Activated CD4-positive, alpha-beta T cell treated with anti-CD3 and anti-CD28 coated beads for 4 hours (primary cell): ENCODE measurements at places on chromosomes 7 and 10.

DNA sequence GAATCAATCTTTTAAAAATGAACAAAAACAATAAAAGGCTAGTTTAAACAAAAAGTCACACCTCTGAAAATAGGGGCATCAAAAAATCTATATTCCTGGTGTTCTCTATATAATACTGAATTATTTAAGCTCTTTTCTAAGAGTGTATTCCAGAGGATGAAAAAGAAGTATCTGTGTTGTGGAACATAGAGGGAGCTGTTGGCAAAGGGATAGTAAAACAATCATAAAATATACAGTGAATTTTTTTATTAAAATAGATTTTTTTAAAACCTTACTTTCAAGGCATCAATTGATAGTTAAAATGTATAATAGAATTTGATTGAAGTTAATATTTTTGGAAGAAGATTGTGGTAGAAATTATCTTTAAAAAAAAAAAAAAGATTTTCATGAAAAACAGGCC, 1409.1 kb upstream of the CELF2 start:
- DNase-seq = no peak

GRCh38 chr7:5584096-5584495, 160.5 kb upstream of the TNRC18 start:
- DNase-seq = no peak

- DNase-seq = no peak
These were observed 3.0 kb downstream of the LRWD1 start for GRCh38 chr7:102467581-102468477.

DNA sequence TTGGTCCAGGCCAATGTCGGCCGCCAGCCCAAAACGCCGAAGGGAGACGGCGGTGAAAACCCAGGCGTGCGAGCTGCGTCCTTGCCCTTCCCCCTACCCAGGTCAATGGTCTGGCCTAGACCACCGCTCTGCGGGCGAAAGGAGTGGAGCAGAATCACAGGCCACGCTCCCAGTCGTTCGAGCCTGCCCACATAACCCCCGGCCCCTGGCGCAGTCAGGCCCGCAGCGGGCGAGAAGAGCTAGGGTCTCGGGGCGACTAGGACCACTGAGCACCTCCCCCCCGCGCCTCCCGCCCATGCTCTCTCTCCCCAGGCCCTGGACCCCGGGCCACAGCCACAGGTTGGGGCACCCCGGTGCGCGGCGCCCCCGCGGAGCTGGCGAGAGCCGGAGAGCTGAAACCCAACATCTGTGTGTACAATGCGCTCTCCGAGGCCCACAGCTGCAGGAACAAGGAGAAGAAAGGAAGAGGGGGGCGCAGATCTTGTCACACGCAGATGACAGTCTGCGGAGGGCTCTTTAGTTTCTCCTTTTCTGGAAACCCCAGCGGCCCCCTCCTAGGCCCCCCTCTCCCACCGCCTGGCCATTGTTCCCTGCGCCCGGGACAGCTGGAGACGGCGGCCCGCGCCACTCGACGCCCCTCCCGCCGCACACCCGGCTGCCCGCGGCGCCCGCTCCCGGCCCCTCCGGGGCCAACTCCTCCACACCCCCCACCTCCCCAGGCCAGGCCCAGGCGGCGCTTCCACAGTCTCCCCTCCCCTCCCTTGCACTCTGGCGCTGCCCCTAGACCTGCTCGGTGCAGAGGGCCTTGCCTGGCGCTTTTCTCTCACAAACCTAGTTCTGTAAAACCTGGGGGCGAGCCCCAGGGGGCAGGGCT, 355.0 kb downstream of the DNAJB6 start:
- DNase-seq = no peak

DNA sequence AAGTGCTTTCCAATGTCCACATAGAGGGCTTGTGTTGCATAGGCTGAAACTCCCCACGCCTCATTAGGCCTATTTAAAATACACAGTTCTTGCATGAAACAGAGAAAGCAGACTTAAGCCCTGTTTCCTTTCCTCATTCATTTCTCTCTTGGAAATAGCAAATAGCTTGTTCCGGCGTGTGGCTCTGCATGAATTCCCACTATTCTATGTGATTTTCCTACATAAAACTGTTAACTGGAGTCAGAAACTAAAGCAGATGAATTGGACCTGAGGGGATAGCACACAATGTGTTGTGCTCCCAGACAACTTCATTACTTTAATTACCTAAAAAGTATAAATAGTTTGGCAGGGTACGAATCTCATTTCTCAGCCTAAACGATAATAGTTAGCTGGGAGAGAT, 981.5 kb downstream of the SORCS1 start:
- no peak for DNase-seq

DNA sequence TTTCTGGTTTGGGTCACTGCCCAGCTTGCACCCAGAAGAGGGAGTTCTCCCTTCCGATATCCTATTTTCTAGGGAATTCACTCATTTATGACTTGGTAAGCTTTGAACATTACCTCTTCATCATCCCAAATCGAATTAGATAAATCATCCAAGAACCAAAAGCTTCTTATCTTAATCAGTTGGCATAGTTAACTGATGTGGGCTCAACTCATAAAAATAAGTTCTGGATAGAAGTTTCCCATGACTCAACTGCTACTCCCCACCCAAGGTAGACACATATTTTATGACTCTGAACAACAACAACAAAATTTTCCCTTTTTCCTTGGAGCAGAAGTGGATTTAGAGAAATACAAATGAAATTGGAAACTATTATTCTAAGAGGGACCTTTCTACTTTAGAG, 102.9 kb upstream of the CCDC6 start:
- DNase-seq = no peak

DNA sequence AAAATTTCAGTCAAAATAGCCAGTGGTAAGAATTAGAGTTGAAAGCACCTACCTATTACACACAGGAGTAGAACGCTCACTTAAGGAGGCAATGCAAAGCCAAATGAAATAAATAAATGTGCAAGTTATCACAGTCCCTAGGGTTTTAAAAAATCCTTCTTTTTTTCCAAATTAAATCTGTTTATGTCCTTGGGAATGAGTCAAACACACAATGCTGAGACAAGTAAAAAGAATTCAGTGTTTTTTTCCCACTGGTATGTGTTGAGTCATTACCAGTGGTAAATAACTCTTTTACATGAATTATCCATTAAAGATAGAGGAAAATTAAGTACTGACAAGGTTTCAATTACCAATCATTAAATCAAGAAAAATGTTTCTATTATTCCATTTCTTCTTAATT, 438.6 kb downstream of the TNS3 start:
- no peak for DNase-seq

GRCh38 chr10:48651293-48651692, 33.4 kb upstream of the WDFY4 start:
- DNase-seq = no peak

GRCh38 chr10:69819716-69820506, 18.2 kb downstream of the COL13A1 start:
- no peak for DNase-seq

DNA sequence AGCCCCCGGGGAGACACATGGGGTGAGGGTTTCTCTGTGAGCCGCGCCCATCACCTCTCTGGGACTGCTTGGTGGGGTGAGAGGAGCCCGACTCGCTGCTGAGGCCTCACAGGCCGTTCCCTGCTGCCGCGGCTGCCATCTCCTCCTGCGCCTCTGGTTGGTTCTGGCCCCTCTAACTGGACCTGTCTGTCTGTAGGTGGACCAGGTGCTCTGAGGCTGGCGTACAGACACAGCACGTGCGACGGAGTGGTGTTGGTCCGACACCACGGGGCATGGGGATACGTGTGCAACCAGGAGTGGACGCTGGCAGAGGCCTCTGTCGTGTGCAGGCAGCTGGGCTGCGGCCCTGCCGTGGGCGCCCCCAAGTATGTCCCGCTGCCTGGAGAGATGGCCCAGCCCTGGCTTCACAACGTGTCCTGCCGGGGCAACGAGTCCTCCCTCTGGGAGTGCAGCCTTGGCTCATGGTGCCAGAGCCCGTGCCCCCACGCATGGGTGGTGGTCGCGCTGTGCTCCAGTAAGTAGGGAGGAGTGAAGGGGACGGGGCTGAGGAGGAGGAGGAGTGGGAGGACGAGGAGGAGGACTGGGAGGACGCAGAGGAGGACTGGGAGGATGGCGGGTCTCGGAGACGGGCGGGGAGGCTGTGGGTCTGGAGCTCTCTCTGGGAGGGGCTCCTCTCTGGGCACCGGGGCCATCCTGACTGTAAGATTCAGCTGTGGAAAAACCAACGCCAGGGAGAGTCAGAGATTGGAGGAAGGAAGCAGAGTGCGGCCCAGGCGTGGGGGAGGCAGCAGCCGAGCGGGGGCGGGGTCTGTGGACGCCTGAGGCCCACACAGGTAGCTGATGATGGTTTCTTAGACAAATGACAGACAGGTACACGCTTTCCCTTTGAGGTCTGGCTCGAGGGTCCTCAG, 2.6 kb downstream of the SCART1 start:
- no peak for DNase-seq

GRCh38 chr7:35846816-35847412, 46.1 kb downstream of the SEPTIN7 start:
- DNase-seq = no peak

DNA sequence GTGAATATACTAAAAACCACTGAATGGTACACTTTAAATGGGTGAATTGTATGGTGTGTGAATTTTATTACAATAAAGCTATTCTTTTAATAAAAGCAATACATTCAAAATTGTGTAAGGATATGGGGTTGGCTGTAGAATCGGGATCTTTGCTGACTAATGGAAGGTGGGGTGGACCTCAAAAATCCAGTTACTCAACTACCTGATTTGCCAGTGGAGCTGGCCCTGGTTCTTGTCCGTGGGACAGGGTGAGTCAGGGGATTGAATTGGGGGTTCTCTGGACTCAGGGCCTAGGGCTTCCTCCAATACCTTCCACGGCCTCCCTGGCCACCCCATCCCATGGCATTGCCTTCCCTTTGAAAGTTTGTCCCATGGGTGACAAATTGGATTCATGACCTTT, 13.5 kb upstream of the RABGEF1 start:
- DNase-seq = no peak

- no peak for DNase-seq
These were observed 135.4 kb upstream of the FZD1 start for GRCh38 chr7:91128683-91129348.

GRCh38 chr10:96902731-96903358, 70.7 kb downstream of the LCOR start:
- DNase-seq = no peak

- DNase-seq = no peak
These were observed 175.0 kb upstream of the NPY start for GRCh38 chr7:24108906-24109376.

DNA sequence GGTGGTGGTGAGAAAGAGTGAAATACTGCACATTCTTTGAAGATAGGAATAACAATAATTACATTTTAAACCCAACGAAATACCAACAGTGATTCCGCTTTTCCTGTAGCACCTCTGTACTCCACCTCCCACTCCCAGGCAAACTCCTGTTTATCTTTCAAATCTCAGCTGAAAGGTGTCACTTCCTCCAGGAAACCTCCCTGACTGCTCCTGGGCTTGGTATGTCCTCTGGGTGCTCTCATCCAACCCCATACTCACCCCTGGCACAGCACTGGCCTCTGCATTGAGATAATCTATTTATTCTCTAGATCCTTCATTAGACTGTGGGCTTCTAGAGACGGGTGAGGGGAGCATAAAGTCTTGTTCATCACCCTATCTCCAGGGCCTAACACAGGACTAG, 148.0 kb downstream of the MYOF start:
- DNase-seq = no peak

GRCh38 chr7:135349746-135350145, 116.1 kb downstream of the STRA8 start:
- no peak for DNase-seq

- no peak for DNase-seq
These were observed 2.3 kb downstream of the ARHGAP22 start for GRCh38 chr10:48602401-48603135.

- no peak for DNase-seq
These were observed 44.4 kb downstream of the PFKFB3 start for GRCh38 chr10:6247041-6247712.

DNA sequence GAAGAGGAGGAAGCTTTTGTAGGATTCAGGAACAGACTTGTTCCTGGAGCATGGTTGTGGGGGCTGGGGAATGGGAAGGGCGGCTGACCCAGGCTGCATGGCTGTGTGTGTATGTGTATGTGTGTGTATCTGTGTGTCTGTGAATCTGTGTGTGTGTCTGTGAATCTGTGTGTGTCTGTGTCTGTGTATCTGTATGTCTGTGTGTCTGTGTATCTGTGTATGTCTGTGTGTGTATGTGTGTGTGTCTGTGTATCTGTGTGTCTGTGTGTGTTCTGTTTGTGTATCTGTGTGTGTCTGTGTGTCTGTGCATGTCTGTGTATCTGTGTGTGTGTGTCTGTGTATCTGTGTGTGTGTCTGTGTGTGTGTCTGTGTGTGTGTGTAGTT, 6.6 kb upstream of the STX1A start:
- no peak for DNase-seq

GRCh38 chr7:106045586-106045985, 66.5 kb downstream of the SYPL1 start:
- DNase-seq = no peak

DNA sequence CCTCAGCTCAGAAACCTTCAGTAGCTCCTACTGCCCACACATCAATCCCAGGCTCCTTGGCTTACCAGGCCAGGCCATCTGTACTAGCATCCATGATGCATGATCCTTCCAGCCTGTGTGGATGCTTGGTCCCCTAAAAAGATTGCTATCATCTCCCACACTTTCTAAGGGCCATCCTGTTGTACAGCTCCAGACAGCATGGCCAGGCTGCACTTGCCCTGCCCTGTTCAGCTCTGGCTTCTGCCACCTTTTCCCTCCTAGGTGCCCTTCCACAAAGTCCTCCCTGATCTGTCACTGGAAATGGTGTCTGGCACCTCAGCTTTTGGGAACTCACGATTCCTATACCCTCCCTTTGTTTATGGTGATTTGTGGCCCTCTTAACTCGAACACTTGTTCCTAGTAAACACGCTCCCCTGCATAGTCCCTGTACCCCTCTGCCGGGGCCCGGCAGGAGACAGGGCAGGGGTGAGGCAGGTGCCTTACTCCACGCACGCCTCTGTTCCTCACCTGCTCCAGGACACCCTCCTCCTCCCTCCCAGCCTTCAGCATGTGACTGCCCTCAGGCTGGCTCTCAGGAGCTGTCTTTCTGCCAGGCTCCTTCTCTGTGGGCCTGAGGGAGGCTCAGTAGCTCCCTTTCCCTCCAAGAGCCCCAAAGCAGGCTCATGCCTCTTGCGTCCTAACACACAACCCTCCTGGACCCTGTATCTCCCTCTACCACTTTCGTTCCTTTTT, 71.8 kb downstream of the CDH23 start:
- DNase-seq = no peak

DNA sequence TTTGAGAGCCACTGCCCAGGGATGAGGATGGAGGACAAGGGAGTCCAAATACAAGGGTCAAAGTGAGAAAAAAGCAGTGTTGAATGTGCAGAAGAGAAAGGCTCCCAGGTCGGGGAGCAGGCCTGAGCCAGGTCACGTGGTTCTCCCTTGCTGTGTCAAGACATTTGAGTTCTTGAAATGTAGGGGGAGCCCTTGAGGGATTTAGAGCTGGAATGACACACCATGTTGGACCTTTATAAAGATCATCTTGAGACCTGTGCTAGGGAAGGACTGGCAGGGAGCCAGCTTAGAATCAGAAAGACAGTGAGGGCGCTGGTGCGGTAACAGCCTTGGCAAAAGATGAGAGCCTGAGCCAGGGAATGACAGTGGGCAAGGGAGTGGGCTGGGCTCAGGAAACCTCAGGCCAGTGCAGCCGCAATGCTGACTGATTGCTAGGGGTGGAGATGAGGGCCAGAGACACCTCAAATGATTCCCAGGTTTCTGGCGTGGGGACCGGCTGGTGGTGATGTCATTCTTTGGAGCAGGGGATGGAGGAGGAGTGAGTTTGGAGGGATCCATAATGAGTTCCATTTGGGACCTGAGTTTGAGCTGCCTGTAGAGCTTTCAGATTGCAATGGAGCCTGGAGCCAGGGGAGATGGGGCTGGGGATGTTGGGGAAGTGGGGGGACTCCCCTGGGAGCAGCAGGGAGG, 120.1 kb downstream of the PTPN20 start:
- no peak for DNase-seq
